Stimulated activated CD4-positive, alpha-beta T cell treated with anti-CD3 and anti-CD28 coated beads, Interleukin-1b, Interleukin-23, amount 100 ng/mL, for 4 hours (primary cell): ENCODE measurements at places on chromosomes 2 and 18.

DNA sequence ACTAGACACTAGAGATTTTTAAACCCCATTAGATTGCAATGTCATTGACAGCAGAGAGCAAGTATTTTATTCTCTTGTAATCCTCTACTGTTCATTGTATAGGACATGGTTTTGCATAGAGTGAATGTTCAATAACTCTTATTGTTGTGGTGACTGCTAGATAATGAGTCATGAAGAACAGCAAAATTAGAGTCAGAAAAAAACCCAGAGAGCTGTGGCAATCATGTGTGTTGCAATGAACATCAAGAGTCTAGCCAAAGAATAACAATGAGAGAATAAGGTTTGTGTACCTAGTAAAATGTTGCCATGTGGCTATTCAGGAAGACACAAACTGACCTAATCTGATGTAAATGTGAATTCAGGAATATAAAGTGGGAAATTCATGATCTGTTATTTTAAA is 684.0 kb downstream of the DSC3 start:
- DNase-seq, result no peak

DNA sequence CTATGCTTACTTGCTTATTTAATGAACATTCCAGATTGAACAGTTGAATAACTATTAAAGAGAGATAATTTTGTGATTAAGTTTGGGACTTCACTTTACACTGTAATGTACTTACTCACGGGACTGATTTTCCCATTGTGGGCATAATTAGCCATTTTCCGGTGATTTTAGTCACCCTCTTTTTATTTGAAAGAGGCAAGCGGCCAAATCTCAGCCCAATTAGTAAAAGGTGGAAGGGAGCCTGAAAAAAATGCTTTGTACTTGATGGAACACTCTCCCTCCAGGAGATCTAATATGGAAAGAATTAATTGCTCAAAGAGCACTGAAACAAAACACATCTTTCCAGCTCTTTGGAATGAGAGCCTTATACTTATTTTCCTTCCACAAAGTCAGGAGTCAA is 50.2 kb downstream of the CALCRL start:
- no peak for DNase-seq

GRCh38 chr2:8157621-8158430 is 524.0 kb upstream of the ID2 start:
- DNase-seq, result no peak

DNA sequence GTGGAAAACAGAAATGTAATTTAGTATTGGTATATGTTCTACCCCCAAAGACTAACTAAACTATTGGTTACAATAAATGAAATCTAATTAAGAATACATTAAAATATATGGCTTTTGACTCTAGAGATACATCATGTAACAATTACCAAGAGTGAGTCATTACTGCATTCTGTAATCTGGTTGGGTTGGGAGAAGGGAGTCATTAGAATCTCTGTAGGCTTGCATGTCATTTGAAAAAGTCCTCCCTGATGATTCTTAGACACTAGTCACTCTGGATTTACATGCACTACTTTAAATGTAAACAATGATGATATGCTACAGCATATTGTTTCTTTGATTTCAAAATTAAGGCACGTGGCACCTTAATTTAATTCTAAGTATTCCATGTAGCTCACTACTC is 293.4 kb upstream of the CHST9 start:
- no peak for DNase-seq

DNA sequence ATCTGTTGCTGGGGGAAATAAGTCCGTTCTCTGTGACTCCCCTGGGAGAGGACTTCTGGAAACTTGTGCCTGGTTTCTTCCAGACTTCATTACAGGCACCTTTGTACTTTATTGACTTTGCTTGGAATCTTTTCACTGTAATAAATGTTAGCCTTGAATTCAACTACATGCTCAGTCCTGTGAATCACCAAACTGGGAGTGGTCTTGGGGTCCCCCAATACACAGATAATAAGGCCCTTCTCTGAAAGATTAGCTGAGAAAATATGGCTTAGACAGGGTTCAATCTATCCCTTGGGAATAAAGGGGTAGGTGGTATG is 48.7 kb upstream of the KIDINS220 start:
- no peak for DNase-seq

GRCh38 chr2:64663402-64663801 is 9.7 kb upstream of the SERTAD2 start:
- no peak for DNase-seq

DNA sequence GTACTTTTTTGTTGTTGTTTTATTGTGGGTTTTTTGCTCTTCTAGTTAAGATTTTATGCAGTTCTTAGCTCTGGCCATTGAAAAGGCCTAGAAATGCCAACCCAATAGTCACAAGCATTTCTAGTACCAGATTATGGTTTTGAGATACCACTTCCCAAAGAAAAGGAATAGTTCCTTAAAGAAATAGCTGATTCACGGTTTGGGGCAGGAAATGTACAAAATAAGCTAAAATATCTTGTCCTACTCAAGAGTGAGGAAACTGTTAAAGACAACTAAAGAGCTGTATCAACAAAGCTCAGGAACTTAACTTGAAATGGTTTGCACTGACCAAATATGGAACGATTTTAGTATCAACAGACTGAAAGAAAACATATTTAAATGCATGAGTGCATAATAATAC is 35.4 kb downstream of the PGAP1 start:
- no peak for DNase-seq

DNA sequence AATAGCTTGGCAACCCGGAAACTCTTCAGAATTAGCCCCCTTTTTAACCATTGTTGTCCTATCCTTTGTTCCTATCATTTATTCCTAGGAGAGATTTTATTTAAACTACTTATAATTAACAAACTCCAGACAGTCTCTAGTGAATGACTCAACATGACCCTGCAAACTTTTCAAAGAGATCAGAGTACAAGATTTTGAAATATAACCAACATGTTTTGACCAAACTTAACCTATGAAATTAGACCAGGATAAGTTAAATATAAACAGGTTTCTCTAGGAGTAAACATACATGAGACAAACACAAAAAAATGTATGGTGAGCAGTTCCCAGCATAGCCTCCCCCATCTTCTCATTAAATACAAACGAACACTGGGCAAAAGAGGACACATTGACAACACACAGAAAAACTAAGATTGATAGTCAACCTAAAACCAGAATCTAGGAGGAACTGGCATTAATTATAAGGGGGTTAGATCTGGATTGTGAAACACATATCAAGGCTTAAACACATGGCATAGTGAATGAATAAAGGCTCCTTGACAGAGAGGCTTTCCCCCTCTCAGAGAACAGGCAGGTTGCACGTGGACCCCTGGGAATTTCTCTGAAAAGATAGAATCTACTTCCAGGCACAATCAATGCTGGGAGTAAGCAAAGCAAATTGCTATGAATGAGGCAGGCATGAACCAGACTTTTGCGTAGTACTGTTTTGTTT is 284.1 kb downstream of the IRS1 start:
- no peak for DNase-seq

- DNase-seq, result no peak
These were observed 543.7 kb downstream of the TRIB2 start for GRCh38 chr2:13260402-13260801.
